Fibroblast of skin of right biceps (primary cell): ENCODE measurements at places on chromosomes 4 and X.

DNA sequence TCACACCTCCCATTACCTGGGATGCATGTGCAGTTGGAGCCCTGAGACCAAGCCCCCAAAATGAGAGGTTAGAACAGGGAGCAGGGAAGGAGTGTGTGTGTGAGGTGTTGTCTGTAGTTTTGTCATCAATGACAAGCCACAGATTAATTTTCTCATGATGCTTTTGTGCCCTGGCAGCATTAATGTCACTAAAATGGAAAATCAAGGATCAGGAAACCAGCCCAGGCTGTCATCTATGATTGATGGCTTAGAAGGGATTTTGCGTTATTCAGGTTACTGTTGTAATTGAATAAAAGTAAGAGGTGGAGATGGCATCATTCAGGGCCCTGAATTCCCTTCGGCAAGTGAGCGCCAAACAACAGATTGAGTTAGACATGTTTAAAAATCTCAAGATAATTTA lies 130.5 kb upstream of the C1QTNF7 start:
- no peak for DNase-seq

DNA sequence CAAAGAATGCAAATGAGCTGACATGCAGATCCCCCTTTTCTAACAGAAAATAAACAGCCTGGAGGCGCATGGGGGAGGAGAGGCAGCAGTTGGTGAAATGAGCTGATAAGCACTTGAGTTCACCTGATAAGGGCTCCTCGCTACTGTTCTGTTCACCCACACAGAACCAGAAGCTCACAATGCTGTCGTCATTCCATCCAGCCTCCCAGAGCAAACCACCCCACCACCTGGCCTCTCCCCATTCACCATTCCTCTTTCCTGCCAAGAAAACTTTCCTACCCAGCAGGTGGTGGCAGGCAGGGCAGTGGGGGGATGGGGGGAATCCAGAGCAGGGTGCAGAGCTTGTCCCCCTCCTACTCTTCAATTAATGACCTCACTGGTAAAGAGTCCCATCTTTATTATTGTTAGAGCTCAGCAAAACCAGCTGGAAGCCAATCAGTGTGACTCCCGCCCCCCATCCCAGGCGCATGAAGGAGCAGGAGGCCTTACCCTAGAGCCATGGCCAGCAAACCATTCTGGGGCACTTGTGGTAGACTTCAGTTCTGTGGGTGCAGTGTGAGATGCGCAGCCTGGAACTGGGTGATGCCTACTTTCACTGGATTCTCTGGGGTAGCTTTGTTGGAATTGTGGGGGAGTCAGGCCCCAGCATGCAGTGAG lies 350.3 kb downstream of the ZIC3 start:
- no peak for DNase-seq

DNA sequence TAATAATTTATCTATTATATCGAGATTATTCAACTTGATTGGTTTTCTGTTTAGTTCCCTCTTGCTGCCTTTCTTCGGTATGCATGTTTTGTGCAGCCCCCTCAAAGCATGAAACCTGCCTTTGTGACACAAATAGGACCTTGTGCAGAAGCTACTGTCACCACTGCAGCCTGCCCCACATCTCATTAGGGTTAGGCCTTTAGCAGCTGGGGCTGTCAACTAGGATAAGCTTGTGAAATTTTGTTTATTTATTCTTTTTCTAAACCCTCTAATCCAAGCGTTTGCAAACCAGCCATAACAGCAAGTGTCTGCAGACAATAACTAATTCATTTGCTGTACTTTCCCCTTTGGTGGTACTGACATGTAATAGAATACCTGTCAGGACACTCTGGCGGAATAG lies 258.9 kb downstream of the RCHY1 start:
- no peak for DNase-seq

DNA sequence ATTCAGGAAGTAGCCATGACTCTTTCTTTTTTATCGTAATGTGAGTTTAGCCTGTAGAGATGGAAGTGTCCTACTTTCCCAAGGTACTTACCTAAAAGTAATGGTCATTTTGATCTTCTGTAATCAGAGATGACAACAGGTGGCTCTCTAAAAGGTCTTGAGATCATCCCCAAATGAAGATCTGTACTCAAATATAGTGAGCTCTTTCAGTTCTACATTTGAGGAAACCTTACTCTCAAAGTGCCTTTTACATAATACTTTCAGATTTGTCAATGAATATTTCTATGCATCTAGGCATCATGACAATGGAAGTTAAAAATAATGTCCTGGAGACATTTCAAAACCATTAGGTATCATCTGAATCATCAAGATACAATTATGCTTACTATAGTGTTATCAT lies 17.2 kb upstream of the MND1 start:
- no peak for DNase-seq

DNA sequence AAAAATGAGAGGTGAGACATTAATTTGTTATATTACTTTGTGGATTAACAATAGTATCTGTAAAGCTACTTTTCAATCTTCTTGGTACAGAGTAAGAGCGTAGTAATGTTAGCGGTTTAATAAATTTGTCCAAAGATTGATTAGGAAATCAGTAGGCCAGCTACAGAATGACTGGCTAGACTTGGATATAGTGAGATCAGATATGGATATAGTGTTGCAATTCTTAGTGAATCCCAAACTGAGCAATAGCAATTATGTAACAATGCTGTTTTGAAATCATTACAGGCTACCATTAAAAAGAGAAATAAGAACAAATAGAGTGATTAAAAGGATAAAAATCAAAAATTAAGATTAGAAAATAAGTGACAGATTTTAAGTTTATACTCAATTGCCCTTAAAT lies 847 bp upstream of the UGT2A2 start:
- no peak for DNase-seq

DNA sequence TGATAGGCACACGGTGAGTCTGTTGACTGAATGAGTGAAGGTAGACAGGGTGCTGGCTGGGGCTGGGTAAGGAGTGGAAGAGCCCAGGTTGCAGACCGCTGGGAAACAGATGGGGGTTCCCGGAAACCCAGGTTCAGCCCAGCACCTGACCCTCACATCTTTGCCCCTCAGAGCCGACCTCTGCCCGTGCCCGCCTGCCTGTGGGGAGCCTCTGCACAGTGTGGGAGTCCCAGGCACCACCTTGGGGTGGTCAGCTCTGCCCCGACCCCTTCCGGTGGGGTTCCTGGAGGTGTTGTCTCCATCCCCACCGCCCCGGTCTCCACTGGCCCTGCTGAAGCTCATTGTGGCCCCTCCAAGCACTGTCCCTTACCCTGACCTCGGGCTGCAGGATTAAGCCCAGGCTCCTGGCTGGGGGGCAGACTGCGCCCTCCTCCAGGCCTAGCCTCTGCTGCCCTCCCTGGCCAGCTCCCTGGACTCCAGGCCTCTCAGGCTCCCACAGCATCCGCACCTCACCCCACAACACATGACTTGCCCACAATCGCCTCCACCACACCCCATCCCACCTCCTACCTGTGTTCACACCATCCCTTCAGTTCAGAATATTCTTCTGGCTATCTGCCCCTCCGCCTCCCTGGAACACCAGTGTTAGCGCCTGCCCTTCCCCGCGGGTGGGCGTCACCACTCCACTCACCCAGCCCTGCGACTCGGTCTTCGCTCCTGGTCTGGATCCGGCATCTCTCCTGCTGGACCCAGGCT lies 21.4 kb downstream of the HMX1 start:
- no peak for DNase-seq

- DNase-seq, result no peak
These were observed 3.4 kb downstream of the OGT start for GRCh38 chrX:71536285-71536684.

GRCh38 chrX:141176586-141177451 lies at the start of gene LDOC1:
Gene LDOC1, minus strand, starts transcription at chrX:141177129. Its CDS starts 108 bp downstream, at chrX:141177021.
- DNase-seq, result peak; percentile 78

DNA sequence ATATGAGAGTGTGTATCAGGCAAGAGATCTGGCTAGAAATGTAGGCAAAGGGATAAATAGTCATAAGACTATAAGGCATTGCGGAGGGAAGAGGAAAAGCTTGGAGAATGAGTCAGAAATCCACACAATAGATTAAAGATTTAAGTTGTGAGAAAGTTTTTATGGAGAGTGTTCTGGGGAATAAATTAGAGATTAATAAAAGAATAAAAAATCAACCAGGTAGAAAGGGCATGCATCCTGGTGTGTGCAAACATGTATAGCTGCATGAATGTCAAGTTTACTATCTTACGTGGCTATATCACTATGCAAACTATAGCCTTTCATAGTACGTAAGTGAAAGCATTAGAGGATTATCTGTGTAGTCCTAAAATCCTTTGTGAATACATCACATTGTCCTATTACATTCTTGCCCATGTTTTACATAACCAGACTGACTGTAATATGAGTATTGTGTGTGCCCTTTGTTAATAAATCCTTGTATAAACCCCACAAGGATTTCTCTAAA lies 36.9 kb downstream of the SNCA start:
- peak; percentile 23 for DNase-seq

DNA sequence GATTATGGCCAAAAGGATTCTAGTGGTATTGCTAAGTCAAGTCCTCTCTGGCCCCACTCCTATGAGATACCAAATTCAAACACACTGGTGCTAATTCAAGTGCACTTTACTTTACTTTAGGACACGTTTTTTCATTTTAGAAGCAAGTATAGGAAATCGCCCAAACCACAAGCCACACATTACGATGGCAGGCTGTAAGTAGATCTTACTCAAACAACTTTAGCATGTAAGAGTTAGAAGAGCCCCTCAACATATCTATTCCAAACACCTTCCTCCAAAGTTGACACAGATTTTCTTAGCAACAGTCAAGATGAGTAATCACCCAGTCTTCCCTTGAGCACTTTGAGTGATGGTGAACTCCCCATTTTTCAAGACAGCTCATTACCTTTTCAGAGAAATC lies 43.6 kb downstream of the DRD5 start:
- DNase-seq, result no peak

GRCh38 chr4:186792728-186793366 lies 69.2 kb upstream of the FAT1 start:
- no peak for DNase-seq

DNA sequence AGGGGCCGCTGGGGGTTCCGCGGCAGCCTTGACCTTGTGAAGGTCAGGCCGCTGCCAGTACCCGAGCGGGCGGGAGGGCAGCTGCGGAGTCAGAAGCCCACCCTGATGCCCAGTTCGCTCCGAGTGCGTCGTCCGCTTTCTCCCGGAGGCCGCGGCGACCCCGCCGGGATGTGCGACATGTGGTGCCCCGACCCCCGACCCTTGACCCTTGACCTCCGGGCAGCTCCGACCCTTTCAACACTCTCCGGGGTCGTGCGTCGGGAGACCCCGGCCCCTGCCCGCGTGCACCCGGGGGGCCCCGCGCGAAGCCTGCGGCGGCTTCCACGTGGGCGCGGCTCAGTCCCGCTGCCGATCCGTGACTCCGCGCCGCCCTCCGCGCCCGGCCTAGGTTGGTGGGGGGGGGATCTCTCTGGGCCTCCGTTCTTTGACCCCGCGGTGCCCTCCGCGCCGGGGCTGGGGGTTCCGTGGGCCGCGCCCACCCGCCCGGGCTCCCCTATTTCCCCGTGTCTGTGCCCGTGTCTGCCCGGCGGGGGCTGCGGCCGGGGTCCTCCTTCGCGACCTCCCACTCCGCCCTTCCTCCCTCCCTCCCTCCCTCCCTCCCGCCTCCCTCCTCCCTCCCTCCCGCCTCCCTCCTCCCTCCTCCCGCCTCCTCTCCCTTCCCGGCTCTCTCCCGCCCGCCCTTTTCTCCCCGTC lies 609 bp upstream of the SLC25A6 start:
- DNase-seq, result peak; percentile 80

GRCh38 chrX:136272325-136272724 lies 21.1 kb upstream of the MAP7D3 start:
- no peak for DNase-seq

- DNase-seq, result peak; percentile 24
These were observed 159.3 kb upstream of the GALNT7 start for GRCh38 chr4:173009129-173009823.
